ENCODE measurements at places on chromosomes 3 and 15. TPM values are rescaled to one million over a fixed set of nuclear protein-coding genes. Genes with fewer than 3 reads are reported as not detected.

DZIP1L gene
- total RNA-seq: 0.65 TPM

GOLGA6L7 gene
- total RNA-seq: 0.11 TPM

TMC3 gene
- total RNA-seq: not detected

CHD2 gene
- total RNA-seq: 57.8 TPM

GRCh38 chr3:193452338-193452737 is 73.8 kb upstream of the ATP13A5 start:
- DNase-seq: no peak

DNA sequence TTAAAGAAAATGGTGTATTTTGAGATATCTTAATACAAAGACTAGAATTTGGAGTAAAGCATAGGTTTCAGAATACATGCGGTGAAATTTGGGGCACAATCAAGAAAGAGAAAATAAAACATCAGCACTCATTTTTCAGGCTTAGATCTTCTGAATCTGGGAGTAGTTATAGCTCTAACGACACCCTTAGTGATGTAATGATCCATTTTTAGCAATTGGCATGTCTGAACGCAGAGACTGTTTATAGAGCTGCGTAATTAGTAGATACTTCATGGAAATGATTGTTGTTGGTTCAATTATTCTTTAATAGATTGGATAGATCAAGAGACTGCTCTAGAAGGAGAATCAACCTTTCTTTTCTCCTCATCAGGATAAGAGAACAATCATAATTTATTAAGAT is 47.5 kb upstream of the SNRK start:
- no peak for DNase-seq

DNA sequence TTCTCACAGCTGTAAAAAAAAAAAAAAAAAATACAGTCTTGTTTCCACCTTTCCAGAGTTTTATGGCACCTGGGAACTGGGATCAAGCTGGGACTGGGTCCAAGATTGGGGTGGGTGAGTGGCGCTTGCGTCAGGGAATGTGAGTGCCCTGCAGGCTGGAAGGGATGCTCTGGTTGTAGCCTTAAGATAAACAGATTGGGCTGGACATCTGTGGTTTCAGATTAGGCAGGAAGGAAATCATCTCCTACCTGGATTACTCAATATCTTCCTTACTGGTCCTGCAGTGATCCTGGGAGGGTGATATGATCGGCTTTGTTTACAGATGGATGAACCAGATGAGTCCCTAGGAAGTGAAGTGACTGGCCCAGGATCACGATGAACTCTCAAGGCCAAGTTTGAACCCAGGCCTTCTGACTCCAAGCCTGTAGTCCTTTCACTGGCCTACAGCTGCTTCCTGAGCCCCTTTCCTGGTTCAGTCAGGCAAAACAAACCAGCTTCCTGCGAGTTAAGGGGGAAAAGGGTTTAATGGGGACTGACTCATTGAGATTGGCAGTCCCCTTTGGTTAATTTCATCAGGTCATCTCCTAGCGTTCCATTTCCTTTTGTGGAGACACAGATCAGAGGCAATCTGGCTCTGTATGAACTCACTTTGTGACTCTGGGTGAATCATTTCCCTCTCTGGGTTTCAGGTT is 179.8 kb downstream of the THSD4 start:
- DNase-seq: no peak

- DNase-seq: no peak
Measured at GRCh38 chr3:195096484-195097330, 174.3 kb downstream of the XXYLT1 start.

DNA sequence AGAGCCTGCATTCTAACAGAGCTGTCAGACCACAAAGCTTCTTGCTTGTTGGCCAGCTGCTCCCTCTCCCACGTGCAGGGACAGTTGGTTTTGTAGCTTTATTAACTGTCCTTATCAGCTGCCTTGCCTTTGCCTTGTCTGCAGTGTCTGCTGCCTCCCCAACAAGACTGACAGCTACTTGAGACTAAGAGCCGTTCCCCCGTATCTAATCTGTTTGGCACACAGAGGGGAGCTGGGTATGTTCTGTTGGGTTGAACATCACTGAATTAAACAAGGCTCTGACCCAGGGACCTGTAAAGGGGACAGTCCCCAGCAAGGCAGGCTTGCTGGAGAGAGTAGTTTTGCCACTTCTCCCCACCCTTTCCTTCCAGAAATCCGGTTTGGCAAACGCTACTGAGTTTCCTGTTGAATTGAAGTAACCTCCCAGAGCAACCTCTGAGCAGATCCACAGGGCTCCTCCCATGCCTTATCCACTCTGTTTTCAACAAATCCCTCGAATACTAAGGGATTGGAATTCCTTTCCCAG is 116.1 kb downstream of the ANP32A start:
- peak; percentile 67 for DNase-seq

Data from K562 (cell line).